Activated naive CD4-positive, alpha-beta T cell treated with Interleukin-2 at 50 U/mL for 16 hours (primary cell): ENCODE measurements at places on chromosomes 16 and 17.
A peak's percentile ranks its signal among the peaks of the same experiment; 100 is the strongest.

GRCh38 chr17:73179387-73179786 is 13.5 kb upstream of the COG1 start:
- no peak for DNase-seq

- no peak for DNase-seq
Observed at GRCh38 chr16:50747207-50747956, 5.5 kb downstream of the CYLD start.

DNA sequence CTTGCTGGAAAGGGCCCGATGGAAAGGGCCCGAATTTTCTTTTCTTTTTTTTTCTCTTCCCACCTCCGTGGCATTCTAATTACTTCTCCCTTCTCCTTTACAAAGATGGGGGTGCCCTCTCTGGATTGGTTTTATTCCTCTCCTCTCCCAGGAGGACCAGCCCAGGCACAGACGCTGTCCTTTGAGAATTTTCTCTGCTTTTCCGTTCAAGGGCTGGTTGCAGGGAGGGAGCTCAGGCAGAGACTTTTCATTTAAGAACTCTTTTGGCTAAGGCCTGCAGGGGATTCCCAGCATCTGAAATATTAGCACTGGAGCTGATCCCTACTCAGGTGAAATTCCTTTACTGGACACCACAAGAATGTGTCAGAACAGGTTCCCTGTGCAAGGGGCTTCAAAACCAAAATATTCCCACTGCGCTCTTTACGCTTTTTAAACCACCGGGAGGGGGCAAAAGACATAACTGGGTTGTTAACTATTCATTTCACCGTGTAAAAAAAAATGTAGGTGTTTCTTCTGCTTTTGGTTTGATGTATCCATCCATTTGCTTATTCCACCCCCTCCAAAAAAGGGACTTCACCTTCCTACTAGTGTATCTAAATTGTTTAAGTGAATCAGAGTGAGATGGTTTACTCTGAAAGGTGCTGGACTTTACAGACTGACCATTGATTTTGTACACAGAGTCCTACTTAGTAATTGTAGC is 1.4 kb downstream of the NFAT5 start:
- DNase-seq = peak; percentile 20

DNA sequence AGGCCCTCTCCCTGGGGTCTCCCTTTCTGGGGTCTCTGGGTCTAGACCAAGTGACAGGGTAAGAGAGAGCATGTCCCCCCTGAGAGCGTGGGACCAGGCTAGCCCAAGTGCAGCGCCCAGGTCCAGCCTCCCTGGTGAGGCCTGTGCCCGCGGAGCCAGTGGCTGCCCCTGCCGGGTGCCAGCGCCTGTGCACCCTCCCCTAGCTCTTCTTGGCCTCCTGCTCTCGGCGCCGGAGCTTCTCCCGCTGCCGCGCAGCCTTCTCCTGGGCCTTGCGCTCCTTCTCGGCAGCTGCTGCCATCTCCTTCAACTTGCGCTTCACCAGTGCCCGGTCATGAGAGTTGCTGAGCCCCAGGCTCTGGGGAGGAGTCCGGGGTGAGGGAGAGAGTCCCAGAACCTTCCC is 17.3 kb downstream of the SAMD14 start:
- no peak for DNase-seq

DNA sequence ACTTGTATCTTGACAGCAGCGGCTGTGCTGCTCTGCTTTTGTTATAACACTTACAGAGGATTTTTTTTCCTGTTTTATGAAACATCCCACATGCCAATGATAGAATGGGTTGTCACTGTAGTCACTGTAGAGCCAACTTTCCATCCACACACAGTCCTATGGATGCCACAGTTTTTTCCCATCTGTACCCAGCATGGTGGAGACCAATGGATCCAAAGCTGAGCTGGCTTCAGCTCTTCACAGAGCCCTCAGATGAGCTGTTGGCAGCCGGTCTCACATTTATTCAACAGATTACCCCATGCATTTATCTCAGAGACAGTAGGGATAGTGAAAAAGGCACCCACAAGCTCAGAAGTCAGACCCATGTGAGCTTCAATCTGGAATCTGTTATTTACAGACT is 91.4 kb upstream of the CACNG5 start:
- DNase-seq = no peak

- DNase-seq = no peak
Observed at GRCh38 chr16:85229869-85230462, 117.7 kb upstream of the CIBAR2 start.

GRCh38 chr17:80248894-80249710 is 11.6 kb upstream of the RNF213 start:
- DNase-seq = no peak

GRCh38 chr17:38844261-38844757 is 9.2 kb downstream of the RPL23 start:
- no peak for DNase-seq

- DNase-seq = no peak
Observed at GRCh38 chr16:8751481-8752311, 45.7 kb downstream of the TMEM186 start.

- DNase-seq = no peak
Observed at GRCh38 chr17:51087072-51087757, 33.5 kb downstream of the SPAG9 start.

- no peak for DNase-seq
Observed at GRCh38 chr17:59561042-59561441, 4.4 kb upstream of the DHX40 start.

DNA sequence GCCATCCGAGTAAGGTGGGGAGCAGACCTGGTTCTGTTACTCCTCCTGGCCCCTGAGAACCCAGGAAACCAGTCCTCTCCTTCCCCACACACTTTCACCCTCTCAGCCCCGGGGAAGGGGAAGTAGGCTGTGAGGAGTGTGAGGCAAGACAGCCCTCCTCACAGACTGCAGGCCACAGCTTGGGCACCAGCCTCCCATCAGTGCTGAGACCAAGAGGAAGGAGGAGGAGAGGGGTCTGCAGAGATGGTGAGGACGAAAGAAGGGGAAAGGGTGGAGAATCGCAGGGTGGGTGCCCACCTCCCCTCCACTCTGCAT is 7.0 kb downstream of the G6PC3 start:
- no peak for DNase-seq
